ENCODE measurements at places on chromosomes 4 and X.

- no peak for DNase-seq
These were observed 6.2 kb downstream of the CSF2RA start for GRCh38 chrX:1274786-1275185.

DNA sequence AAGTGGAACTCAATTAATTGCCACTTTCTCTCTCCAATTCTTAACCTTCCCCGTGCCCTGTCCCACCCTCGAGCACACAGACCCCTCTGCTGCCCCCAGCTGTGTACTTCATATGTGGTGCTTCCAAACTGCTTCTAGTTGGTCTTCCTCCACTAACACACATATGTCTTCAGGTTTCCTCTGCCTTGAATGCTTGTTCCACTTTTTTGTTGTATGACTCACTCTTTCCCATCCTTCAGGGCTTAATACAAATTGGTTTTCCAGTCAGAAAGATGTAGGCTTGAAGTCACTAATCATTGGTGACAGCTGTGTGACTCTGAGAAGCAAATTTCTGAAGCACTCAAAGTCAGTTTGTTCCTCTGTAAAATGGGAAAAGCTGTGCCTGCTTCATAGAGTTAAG, 30.6 kb downstream of the TRIM2 start:
- no peak for DNase-seq

DNA sequence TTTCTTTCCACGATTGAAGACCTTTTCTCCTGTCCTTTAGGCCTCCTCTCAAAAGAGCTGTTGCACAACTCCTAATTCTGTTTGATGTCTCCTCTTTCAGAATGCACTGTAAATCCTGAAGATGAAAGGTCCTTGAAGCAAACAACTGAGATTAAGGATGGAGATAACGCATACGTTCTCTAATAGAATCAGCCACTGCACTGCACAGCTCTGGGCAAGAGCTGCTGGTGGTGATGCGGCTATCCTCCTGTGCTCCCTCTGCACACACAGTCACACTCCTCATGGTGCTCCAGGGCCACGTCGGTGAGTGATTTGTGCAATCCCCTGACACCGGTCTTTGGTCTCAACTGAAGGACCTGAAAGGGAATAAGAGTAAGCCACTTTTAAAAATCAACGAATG, 208.7 kb downstream of the PDGFC start:
- no peak for DNase-seq

- DNase-seq, result no peak
These were observed 21.1 kb downstream of the NMU start for GRCh38 chr4:55615008-55615407.

DNA sequence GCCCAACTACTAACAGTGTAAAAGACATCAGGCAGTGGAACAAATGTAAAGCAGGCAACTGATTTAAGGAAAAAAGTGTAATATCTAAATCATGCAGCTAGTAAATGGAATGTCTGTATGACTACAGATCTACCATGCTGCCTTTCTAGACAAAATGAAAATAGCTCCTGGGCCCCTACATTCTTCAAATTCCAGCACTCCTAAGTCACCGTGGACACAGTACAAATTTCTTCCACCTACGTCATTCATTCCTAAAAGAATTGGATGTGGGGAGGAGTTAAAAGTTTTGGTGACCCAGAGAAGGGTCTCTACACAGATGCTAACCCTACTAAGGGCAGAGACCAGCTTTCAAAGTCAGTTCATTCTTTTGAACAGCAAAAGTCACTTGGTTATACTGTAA, 137.2 kb upstream of the ARHGEF9 start:
- DNase-seq, result no peak

DNA sequence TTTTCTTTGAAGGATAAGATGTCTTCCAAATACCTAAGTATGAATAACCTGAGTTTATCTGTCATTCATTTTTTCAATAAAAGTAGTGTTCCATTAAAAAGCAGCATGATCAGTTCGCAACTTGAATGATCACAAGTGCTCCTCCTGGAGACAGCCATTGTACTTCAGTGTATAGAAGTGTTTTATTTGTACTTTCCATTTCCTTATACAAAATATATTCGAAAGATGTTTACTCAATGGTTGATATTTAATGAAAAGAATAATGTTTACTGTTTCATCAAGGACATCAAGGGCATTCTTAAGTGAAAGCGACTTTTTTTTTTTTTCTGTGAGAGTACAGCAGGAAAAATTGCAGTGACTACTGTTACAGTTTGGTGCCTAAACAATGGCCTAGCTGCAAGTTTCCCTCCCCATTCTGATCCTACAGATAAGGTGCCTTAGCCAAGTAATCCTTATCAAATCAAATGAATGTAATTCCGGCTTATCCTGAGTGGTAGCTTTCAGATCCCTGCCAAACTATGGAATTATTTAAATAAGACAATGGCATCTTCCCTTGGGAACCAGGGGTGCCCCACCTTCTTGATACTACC, 69.0 kb upstream of the IL15 start:
- no peak for DNase-seq

DNA sequence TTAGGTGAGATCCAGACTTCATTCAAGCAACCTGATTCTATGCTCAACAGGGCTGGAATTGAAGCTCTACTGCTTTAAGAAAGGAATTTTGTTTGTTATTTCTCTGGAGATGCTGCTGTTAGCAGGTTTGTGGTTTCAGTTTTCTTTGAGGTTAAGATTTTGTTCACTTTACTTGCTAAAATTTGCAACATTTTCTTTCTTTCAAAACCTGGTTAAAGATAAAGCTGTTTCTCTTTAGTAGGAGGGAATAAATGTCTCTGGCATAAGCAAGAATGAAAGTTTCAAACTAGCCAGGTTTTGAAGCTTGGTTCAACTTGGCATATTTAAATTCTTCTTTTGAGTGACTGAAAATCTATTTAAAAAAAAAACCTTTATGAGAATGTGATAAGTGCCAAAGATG, 660.6 kb upstream of the NR3C2 start:
- DNase-seq, result no peak

- DNase-seq, result no peak
These were observed 40.5 kb downstream of the SETD7 start for GRCh38 chr4:139515531-139515958.

DNA sequence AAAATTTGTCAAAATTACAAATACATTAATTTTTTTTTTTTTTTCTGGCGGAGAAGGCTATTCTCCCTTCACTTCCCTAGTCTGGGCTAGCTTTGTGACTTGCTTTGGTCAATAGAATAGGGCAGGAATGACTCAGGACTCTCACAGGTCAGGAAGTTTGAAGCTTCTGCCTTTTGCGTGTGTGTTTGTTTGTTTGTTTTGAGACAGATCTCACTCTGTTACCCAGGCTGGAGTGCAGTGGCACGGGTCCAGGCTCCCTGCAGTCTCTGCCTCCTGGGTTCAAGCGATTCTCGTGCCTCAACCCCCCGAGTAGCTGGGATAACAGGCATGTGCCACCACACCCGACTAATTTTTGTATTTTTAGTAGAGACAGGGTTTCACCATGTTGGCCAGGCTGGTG, 55.9 kb upstream of the USP9X start:
- no peak for DNase-seq

DNA sequence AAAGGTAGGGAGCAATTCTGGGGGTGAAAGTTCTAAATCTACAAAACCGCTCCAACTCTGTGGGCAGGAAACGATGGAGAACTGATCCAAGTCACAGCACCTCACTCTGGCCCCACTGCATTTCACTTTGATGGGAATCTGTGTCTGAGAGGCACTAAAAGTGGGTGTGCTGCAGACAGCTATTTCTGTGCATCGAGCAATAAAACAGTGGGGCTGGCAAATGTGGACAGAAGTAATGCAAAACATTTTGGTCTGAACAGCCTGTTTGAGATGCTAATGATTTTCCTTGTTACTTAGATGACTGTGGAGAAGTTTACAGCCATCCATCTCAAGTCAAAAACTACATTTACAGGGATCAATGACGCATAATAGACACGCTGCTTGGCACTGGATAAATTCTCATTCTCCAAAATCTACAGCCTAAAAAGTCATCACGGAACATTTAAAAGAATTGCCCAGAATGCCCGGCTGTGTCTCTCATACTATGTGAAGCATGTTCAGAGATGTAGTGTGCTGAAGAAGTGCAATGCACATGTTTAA, 1671.6 kb upstream of the TENM3 start:
- no peak for DNase-seq

- no peak for DNase-seq
These were observed 207.8 kb upstream of the SLC7A11 start for GRCh38 chr4:138449938-138450337.

DNA sequence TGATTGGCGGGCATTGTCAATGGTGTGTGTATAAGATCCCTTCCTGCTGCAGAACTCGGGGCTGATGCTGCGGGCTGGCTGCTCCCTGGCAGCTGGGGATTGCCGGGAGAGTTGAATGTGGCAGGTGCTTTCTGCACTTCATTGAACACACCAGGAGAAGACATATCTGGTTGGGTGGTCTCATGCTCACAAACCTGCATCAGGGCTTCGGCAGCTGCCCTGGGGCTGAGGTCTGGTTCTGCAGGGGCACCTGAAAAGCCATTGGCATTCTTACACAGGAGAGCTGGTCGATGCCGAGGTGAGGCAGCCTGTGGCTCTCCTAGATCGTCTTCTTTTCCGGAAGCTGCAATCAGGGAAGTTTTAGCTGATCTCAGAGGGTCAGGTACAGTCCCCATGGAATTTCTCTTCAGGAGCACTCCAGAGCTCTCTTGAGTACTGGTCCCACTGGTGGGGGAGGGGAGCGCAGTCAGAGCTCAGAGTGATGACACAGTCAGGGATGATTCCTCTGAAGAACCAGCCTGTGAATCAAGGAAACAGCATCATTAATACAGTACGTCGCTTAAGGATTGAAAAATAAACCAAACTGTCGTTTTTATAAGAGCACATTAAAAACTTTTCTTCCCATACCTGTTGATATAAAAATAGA, 57.8 kb downstream of the GPRIN3 start:
- no peak for DNase-seq

GRCh38 chrX:50000937-50001542, 78.6 kb downstream of the CLCN5 start:
- DNase-seq, result no peak

Measured in NCI-H1417 treated with DMSO at 0.1 percent for 48 hours (cell line).